ENCODE measurements at places on chromosomes 5 and 9.

DNA sequence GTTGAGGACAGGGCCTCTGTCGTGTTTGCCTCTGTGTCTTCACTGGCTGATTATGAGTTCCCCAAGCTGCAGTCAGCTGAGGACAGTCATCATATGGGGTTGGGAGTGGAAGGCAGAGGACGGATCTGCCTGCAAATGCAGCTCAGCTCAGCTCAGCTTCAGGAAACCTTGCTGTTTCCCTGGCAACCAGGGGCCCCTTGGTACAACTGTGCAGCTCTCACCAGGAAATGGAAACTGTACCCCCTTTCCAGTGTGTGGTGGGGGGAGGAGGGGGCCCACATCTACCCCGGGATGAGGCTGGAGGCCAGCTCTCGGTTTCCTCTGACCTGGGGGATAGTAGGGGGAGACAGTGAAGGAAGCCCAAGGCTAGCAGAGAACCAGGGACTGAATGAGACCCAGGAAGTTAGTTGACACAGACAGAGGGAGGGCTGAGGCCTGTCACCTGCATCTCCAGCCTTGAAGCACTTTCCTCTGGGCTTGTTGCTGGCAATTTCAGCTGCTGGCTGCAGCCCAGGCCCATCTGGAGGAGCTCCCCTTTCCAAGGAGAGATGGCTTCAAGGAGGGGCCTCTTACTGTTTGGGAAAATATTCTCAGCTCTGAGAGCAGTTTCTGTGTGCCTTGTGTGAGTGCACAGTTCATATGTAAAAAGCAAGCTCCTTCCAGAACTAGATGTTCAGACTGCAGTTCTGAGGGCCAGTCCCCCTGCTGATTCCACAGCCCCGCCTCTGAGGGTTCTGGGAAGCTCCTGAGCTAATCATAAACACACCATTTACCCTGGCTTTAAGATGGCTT, 6.9 kb downstream of the ANXA6 start:
- no peak overlapping the region for H3K4me3 ChIP-seq
- no peaks in the 10 kb centered on the region for H3K36me3 ChIP-seq
- no peak for DNase-seq
- H3K4me1 ChIP-seq = peaks cover 3% of the 10 kb centered on the region
- no peaks in the 10 kb centered on the region for H3K27me3 ChIP-seq

GRCh38 chr9:87386490-87387025, 111.1 kb upstream of the DAPK1 start:
- DNase-seq = no peak
- no peak overlapping the region for H3K27ac ChIP-seq
- no peaks in the 10 kb centered on the region for H3K27me3 ChIP-seq
- H3K4me3 ChIP-seq = no peak overlapping the region
- no peaks in the 10 kb centered on the region for H3K4me1 ChIP-seq

DNA sequence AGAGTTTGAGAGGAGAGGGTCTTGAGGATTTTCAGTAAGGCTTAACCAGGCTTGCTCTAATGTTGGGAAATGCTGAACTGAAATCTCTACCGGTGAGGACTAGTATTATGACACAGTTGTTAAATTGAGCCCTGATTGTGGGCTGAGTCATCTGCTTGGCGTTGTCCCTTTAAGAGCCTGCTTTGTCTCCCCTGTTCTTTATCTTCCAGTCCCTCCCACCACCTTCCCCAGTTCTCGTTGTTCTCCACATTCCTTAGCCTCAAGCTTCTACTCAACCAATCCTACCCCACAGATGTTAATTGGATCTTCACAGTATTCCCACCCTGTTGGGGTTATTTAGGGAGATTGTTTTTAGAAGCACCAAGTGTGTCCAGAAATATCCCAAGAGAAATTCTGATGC, 57.6 kb downstream of the ANKRD55 start:
- no peak overlapping the region for H3K27ac ChIP-seq
- H3K27me3 ChIP-seq = no peaks in the 10 kb centered on the region
- no peaks in the 10 kb centered on the region for H3K36me3 ChIP-seq
- no peak overlapping the region for H3K4me3 ChIP-seq

GRCh38 chr5:2206293-2207108, 323.8 kb upstream of the IRX4 start:
- no peaks in the 10 kb centered on the region for H3K27me3 ChIP-seq
- no peaks in the 10 kb centered on the region for H3K4me1 ChIP-seq
- H3K4me3 ChIP-seq = no peak overlapping the region
- H3K27ac ChIP-seq = no peak overlapping the region
- DNase-seq = no peak

GRCh38 chr5:6417657-6418056, 31.0 kb upstream of the UBE2QL1 start:
- no peak for DNase-seq
- H3K27ac ChIP-seq = no peak overlapping the region
- no peak overlapping the region for H3K4me3 ChIP-seq
- H3K36me3 ChIP-seq = no peaks in the 10 kb centered on the region
- no peaks in the 10 kb centered on the region for H3K27me3 ChIP-seq
- peaks cover 3% of the 10 kb centered on the region for H3K4me1 ChIP-seq

DNA sequence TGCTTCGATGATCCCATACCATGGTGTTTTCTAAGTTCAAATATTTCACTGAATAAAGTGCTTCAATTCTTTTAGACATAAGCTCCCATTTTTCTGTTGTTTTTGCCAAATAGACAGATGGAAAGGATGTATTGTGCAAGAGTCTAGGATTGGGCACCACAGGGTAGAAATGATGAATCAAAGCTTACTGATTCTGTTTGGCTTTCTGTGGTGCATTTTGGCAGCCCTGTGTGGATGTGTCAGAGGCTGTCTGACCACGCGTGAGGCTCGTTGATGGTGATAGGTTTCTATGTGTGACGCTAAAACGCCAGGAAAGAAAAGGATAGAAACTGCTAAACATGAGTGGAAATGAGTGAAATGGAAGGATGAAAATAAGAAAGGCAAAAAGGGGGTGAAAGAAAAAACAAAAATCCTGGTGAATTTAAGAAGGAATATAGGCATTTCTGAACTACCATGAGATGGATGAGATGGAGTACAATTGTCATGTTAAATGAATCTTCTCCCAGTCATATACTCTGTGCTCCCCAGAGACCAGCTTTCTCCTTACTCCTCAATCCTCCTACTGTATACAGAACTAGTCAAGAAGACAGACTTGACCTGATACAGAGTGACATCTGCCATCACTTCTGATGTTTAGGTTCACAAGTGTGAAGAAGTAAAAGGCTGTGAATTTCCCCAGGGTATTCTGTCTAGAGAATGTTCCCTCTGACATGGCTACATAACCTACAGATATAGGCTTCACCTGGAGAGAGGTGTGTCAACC, 54.4 kb downstream of the ANKH start:
- H3K4me3 ChIP-seq = no peak overlapping the region
- no peaks in the 10 kb centered on the region for H3K36me3 ChIP-seq
- H3K27me3 ChIP-seq = no peaks in the 10 kb centered on the region
- DNase-seq = peak; percentile 80

DNA sequence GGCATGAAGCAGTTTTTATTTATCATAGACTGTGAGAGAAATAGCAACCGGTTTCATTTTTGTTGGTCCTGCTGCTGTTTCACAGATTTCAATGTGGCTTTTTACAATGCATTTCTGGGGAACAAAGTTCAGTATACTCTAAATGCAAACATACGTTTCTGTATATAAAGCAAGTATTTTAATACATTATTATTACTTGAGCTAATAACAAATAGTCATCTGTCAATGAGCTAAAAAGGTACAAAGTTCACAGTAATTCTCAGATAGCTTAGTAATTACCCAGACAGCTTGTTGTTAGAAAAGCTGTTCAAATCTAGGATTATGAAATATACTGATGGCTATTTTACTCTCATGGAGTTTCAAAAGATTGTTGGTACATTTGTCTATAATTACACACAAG, 50.8 kb downstream of the PBX3 start:
- no peak for DNase-seq
- no peak overlapping the region for H3K4me3 ChIP-seq
- H3K36me3 ChIP-seq = no peaks in the 10 kb centered on the region
- H3K27me3 ChIP-seq = no peaks in the 10 kb centered on the region
- no peak overlapping the region for H3K27ac ChIP-seq
- no peaks in the 10 kb centered on the region for H3K4me1 ChIP-seq

DNA sequence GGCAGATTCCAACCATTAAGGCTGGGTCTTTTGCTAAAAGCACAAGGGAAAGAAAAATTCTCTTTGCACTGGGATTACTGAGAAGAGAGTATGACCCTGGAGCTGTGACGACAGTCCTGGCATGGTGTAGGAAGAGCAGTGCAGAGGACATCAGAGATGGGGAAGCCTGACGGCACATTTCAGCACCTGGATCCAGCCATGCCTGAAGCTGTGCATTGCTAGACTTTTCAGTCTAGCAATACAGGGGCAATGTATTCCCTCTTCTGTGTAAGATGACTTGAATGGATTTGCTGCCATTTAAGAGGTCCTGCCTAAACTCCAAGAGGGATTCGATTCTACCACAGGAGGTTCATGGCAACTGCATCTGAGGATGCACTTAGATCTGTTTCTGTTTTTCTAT, 12.3 kb upstream of the MRNIP start:
- no peak overlapping the region for H3K27ac ChIP-seq
- no peaks in the 10 kb centered on the region for H3K27me3 ChIP-seq
- DNase-seq = no peak
- H3K36me3 ChIP-seq = no peaks in the 10 kb centered on the region

GRCh38 chr5:57878301-57878722, 395.7 kb upstream of the ACTBL2 start:
- H3K27ac ChIP-seq = no peak overlapping the region
- H3K27me3 ChIP-seq = no peaks in the 10 kb centered on the region
- H3K4me1 ChIP-seq = peaks cover 1% of the 10 kb centered on the region
- H3K36me3 ChIP-seq = no peaks in the 10 kb centered on the region
- H3K4me3 ChIP-seq = no peak overlapping the region

DNA sequence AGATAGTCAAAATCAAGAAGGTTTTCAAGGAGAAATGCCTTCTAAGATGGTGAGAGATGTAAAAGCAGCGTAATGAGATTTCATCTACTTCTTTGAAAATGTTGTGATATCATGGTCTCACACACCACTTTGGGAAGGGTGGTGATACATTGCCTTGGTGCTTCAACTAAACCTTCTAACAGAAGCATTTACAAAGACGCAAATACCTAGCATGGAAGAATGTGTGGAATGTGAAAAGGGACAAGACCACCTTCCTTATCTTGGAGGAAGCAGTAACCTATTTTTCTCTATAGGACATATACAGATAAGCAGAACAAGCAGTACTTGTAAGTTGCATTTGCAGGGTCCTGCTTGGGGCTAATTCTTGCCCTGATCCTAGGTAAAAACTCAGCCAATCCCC, 38.8 kb downstream of the PCA3 start:
- H3K4me1 ChIP-seq = no peaks in the 10 kb centered on the region
- no peaks in the 10 kb centered on the region for H3K36me3 ChIP-seq
- H3K27ac ChIP-seq = no peak overlapping the region
- no peak overlapping the region for H3K4me3 ChIP-seq
- no peaks in the 10 kb centered on the region for H3K27me3 ChIP-seq

DNA sequence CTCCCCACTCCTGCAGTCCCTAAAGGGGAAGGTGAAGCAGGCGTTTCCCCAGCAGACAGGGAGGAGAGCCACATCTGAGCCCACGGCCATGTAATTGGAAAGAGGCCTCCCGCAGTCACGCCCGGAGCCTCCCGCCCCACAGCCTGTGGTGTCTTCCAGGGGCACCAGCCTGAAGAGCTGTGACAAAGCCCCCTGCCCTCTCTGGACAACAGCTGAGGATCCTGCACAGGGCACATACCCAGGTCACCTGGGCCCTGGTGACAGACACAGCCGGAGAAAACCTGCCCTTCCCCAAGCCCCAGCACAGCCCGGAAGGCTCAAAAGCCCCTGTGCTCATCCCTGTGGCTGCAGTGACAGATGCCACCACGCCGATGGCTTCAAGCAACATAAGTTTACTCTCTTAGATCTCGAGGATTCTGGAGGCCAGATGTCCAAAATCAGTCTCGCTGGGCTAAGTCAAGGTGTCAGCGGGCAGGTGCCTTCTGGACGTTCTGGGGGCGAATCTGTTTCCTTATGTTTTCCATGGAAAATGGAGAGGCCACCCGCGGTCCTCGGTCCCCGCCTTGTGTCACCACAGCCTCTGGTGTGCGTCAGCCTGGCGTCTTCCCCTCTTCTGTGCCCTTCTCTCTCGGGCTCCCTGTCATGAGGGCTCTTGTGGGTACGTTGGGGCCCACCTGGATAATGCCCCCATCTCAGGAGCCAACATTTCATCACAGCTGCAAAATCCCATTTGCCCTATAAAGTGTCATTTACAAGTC, 71.5 kb downstream of the PSMB7 start:
- H3K36me3 ChIP-seq = no peaks in the 10 kb centered on the region
- H3K4me1 ChIP-seq = no peaks in the 10 kb centered on the region
- no peak overlapping the region for H3K27ac ChIP-seq
- peak; percentile 33 for DNase-seq
- no peaks in the 10 kb centered on the region for H3K27me3 ChIP-seq
- H3K4me3 ChIP-seq = no peak overlapping the region

- H3K27ac ChIP-seq = no peak overlapping the region
- peak overlapping the region; percentile 73 for H3K4me3 ChIP-seq
- H3K4me1 ChIP-seq = no peaks in the 10 kb centered on the region
- H3K27me3 ChIP-seq = no peaks in the 10 kb centered on the region
These were observed 606 bp downstream of the TBC1D13 start for GRCh38 chr9:128787659-128788058.

- no peaks in the 10 kb centered on the region for H3K36me3 ChIP-seq
- no peak overlapping the region for H3K4me3 ChIP-seq
- H3K27ac ChIP-seq = no peak overlapping the region
- peak; percentile 80 for DNase-seq
- no peaks in the 10 kb centered on the region for H3K4me1 ChIP-seq
These were observed 185.9 kb downstream of the ERCC6L2 start for GRCh38 chr9:96061293-96061987.

DNA sequence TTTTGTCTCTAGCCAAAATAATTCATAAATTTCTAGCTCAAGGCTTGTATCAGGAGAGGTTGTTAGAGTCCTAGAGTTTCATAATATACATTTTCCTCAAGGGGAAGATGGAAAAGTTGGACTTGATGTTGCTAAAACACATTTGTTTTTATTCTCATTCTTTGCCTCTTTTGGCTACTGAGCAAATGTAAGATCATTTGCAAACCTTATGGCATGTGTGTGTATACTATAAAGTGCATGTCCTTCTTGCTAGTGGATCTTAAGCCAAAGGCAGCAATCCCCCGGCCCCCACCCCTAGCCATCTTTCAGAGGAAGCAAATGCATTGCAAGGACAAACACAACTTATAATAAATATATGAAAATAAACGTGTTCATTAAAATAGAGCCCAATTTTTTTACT, 43.0 kb downstream of the ADAMTSL1 start:
- no peaks in the 10 kb centered on the region for H3K4me1 ChIP-seq
- no peak overlapping the region for H3K27ac ChIP-seq
- H3K4me3 ChIP-seq = no peak overlapping the region

DNA sequence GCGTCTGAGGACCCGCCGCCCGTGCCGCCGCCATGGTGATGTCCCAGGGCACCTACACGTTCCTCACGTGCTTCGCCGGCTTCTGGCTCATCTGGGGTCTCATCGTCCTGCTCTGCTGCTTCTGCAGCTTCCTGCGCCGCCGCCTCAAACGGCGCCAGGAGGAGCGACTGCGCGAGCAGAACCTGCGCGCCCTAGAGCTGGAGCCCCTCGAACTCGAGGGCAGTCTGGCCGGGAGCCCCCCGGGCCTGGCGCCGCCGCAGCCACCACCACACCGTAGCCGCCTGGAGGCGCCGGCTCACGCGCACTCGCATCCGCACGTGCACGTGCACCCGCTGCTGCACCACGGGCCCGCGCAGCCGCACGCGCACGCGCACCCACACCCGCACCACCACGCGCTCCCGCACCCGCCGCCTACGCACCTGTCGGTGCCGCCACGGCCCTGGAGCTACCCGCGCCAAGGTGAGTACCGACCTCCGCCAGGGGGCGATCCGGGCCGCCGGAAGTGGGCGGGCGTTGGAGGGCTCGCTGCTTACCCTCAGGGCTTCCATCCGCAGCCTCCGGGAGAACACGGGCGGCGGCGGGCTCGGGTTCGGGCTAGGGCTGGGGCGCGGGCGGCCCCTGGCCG, 8.5 kb downstream of the PRR7 start:
- no peak overlapping the region for H3K27ac ChIP-seq
- peaks cover 3% of the 10 kb centered on the region for H3K36me3 ChIP-seq
- H3K4me1 ChIP-seq = no peaks in the 10 kb centered on the region
- peak; percentile 81 for DNase-seq
- peak overlapping the region; percentile 11 for H3K4me3 ChIP-seq
- H3K27me3 ChIP-seq = no peaks in the 10 kb centered on the region

Measured in aorta (tissue), 5 donors.